ENCODE measurements at places on chromosomes 12 and 14.

DNA sequence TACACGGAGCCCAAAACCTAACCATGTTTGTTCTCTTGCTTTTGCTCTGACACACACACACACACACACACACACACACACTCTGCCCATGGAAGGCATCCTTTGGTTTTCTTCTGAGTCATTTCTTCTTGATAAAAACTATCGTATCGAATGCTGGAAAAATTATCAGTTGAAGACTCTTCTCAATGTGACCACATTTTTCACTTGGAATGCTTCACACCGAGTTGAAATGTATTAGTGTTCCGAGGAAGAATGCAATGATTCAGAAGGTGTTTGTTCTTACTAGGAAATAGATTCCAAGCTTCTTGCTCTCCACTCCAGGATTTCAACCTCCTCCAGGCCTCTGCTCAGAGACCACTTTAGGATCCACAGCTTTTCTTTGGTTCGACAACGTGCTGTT is 226.3 kb downstream of the MON2 start:
- no peak for DNase-seq

DNA sequence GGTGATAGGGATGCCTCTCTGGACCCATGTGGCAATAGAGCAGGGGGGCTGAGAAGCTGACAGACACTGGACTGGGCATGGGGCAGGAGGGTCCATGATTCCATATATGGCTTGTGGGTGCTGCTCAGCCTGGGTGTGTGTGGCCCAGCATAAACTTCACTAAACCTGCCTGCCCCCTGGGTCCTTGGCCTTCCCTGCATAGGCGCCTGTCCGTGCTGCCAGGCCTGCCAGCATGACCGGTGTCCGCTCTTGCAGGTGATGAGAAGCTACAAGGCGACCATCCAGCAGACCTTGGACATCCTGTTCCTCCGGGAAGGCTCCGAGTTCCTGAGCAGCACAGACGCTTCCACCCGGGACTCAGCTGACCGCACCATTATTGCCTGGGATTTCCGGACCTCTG is 61.6 kb downstream of the BEGAIN start:
- no peak for DNase-seq

DNA sequence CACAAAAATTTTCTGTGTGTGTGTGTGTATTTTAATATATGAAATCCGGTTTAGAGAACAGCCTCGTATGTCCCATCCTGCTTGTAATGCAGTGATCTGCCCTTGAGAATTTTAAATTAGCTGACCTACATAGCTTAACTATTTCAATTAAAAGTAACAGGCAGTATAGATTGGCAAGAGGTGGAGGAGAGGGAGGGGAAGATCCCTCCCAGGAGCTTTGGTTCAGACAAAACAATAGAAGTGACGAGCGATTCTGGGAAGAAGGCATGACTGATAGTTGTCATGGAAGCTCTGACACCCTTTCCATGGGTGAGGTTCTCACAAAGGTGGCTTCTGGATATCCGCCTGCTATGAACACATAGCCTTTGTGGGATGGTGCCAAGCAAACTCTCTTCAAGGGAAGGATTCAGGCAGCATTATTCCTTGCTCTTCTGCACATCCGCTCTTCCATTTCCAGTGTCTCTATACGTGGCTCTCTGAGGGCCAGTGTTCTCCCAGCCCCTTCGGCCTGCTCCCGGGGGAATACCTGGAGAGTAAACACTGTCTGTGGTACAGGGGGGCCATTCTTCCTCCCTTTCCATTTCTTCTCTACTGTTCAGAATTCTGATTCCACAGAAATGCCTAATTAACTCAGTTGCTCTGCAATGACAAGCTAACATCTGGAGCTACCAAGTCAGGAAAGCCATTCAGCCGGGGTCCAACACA is 182.0 kb downstream of the CACNA1C start:
- DNase-seq, result no peak

DNA sequence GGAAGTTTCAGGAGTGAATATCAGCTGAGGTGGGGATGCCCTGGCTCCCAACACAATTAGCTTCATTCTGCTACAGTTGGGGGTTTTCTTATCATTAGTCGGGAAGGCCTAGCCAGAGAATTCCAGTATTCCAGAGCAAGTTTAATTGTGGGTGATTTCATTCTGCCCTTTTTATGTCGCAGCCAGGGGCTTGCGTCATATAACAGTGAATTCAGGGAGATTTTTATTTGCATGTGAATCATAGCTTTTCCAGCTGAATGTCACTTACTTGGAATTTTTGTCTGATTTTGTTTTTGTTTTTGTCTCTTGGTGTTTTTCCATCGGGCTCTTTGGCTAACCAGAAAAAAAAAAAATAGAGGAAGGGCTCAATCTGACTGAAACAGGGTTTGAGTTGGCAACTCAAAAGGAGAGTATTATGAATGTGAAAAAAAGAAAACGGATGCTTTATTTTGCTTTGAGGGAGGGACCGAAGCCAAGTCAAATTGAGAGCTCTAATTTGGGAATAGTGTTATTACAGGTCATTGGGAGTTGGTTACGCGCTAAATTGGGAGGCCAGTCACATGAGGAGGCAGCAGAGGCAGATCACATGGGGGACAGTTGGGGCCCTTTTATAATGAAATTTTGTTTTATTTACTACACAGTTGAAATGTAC is 119.4 kb downstream of the SAMD4A start:
- peak; percentile 86 for DNase-seq

GRCh38 chr12:13780453-13780852 is 200.9 kb downstream of the GRIN2B start:
- no peak for DNase-seq

- DNase-seq, result no peak
Measured at GRCh38 chr12:29159661-29160060, 10.6 kb downstream of the FAR2 start.

GRCh38 chr12:67740711-67741110 is 92.2 kb downstream of the DYRK2 start:
- no peak for DNase-seq

- no peak for DNase-seq
Measured at GRCh38 chr12:51622564-51622963, 31.5 kb downstream of the SCN8A start.

DNA sequence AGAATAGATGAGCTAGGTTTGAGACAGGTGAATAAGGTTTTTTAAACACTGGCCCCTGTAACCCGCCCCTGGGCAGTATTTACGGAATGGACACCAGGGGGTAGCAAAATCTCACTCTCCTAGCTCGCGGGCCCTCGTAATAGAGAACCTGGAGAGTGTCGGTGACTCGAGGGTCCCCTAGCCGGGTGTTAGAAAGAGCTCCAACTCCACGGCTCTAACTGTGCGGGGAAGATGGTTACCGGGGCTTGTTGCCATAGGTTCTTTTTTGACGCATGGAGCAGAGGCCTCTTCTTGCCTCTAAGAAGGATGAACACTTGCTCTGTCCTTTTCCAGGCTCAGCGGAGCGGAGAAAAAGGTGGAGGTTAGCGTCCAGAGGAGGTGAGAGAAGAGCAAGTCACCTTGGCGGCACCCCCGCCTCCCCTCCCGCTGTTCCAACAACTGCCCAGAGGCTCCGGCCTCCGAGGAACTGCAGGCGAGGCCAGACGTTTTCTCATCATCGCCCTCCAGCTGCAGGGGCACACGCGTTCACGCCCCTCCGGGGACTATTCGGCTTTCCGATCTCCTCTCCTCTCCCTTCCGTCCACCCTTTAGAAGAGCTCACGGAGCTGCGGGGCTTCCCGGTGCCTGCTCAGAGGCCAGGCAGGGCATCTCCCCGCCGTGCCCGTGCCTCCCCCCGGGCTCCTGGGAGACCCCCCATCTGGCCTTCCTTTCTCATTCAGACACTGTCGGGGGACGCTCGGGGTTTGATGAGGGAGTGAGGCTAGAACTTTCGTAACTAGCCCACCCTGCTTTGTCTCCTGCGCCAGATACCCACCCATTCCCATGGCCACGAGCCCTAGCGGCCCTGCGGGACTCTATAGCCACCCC is 1.4 kb upstream of the ARHGEF40 start:
- peak; percentile 77 for DNase-seq

DNA sequence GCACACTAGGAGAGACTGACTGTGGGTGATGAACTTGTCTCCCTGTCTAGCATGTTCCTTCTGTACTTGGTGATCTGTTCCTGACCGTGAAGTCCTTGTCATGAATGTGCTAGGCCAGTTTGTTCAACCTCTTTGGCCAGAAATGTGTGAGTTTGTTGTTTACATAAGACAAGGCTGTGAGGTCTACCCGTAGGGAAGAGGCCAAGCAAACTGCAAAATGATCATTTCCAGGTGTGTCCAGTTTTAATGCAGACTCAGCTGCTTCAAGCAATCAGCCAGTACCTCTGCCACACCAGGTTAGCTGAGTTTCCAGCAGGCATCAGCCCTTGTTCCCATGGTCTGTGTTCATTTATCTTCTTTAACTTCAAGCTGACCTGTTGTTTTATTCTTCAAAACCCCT is 440.2 kb downstream of the FUT8 start:
- no peak for DNase-seq

DNA sequence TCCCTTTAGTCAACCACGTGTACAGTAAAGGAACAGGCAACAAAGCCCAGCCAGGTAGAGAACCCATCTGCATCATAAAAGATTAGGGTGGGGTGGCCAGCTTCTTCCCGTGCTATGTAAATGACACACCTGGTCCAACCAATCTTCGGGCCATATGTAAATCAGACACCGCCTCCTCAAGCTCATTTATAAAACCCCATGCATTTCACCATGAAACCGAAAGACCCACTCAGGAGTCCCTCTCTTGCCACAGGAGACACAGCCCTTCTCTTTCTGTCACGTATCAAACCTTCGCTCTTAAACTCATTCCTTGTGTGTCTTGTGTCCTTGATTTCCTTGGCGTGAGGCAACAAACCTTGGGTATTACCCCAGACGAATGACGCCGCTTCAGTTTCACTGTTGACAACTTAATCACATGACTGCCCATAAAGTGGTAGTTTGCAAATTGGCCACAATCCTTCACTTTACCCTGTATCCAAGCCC is 59.8 kb upstream of the TBPL2 start:
- no peak for DNase-seq

DNA sequence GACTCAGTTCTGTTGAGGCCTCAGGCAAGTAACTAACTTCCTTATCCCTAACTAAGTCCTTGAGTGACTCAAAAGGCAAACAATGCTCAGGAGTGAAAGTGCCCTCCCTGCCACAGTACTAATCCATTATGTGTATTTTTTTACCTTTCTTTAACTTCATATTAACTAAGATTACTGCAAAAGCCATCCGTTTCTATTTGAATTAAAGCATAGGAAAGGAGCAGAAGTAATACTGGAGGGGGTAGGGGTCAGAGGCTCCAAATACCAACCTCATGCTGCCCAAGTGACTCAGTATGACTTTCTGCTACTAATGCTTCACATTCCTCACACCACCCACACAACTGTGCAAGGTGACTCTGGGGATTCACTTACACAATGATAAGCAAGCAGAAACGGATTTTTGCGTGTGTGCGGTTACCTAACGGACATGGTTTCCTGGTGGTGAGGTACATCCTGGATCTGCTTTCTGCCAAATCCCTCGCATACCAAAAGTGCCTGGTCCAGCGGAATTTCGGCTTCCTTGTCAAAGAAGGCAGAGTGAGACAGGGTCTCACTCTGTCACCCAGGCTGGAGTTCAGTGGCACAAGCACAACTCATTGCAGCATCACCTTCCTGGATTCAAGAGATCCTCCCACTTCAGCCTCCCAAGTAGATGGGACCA is 25.1 kb downstream of the MOK start:
- DNase-seq, result no peak

- no peak for DNase-seq
Measured at GRCh38 chr12:948238-948637, 1.3 kb downstream of the RAD52 start.

DNA sequence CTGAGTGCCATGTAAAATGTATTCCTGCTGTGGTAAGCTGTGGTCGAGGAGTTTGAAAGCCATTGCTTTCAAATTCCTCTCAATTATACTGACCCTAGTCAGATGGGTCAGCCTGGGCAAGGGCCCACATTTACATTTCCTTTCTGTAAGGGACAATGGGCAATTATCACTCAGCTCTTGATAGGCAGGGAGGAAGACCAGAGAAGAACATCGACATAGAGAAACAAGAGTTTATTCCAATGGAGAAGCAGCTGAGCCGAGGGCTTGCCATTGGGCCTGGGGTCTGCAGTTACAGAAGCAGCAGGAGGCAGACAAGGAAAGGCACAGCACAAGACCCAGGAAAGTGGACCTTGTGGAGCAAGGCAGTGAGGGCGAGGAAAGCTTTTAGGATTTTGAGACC is 9.7 kb downstream of the NRIP2 start:
- no peak for DNase-seq

DNA sequence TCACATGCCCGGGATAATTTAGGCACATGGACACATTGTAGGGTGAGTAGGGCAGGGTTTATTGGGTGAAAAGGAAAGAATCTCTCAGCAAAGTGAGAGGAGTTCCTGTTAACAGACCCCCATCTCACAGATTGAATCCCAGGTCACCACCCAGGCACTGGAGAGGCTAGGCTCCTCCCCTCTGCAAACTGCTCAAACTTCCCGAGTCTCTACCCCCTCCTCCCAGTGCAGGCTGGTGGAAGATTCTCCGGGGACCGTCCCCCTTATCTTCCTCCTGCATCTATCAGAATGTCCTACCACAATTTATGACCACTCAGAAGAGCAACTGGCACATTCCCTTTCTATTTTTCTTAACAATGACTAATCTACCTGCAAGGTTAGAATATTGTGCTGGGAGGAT is 126.0 kb downstream of the NTF3 start:
- no peak for DNase-seq

DNA sequence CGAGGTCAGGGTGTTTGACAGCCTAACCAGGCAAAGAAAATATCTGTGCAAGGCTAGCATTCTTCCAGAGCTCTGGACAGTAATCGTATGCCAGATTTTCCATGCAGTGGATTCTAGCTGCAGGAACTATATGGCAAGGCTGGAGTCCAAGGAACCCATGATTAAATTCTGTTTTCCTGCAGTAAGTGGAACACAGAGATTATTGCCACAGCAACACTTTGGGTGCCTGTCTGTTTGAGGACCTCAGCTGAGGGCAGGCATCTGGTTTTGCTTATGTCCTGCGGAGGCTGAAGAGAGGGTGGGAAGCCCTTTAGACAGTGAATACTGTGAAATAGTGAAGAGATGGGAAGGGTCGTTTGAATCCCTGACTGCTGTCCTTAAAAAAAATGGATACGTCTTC is 104.4 kb downstream of the DAD1 start:
- DNase-seq, result no peak

DNA sequence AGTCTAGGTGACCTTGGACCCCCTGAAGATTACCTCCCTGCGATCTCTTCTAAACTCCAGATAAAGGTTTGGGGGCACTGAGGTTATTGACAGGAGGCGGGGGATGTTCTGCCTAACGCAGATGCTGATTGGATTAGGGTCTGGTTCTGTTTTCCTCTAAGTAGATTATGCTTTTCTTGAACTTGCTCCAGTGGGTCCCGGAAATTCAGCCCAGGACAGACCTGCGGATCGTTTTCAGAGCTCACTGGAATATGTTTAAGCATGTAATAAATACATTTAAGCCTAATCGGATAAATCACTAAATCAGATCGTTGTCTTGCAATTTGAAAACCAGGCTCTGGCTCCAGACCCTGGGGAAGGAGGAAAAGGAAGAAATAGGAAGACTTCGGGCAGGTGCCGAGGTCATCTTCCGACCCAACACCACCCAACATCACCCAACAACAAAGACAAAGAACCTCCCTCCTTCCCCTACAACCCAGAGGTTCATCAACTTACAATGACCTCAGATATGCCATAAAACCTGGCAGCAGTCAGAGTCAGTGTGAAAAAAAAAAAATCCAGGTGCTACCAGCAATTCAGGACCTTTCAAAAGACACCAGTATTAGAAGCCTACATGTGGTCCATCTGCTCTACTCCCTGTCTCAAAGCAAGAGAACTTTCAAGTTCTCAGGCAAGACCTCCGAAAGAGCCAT is 148.4 kb downstream of the KSR2 start:
- DNase-seq, result no peak

Data from right atrium auricular region (tissue), 2 donors.